ENCODE measurements at places on chromosomes 7 and 10.

DNA sequence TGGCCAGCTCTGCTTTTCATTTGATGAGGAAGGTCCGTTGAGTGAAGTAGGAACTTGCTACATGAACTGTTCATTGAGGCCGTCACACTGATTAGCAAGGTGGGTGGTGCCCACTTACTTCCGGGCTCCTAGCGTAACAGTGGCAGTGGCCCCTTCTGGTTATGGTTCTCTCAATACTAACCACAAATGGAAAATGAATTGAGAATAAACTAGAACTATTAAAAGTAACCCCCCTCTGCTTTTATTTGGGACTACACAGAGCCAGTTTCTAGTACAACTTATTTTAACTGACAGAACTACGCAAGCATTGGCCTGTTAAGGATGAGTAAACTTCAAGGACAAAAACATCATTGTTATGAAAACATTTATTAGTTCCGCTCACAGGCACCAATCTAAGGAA lies 519.1 kb downstream of the INHBA start:
- no peak for DNase-seq

DNA sequence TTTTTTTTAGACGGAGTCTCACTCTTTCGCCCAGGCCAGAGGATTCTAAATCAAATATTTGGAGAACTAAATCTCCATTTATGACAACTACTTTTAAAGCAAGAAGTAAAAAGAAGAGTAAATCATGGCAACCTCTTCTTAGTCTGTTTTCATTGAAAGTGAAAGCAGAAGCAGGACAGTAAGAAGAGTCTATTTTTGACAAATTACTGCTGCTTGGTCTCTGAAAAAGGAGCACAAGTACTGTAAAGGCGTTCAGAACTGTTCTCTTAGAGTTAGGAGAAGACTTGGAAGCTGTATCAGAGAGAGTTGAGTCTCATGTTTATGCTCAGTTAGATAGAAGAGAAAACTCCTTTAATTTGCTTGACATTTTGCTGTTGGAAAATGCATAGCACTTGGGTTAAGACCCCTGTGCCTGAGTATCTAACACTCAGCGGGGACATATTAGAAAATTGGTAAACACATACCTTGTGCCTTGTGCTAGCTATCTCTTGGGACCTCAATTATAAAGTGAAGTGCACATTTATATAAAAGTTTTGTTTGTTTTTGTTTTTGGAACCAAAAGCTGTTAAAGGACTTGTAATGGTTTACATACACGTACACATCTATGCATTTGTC lies 433.0 kb downstream of the ANKRD7 start:
- no peak for DNase-seq

DNA sequence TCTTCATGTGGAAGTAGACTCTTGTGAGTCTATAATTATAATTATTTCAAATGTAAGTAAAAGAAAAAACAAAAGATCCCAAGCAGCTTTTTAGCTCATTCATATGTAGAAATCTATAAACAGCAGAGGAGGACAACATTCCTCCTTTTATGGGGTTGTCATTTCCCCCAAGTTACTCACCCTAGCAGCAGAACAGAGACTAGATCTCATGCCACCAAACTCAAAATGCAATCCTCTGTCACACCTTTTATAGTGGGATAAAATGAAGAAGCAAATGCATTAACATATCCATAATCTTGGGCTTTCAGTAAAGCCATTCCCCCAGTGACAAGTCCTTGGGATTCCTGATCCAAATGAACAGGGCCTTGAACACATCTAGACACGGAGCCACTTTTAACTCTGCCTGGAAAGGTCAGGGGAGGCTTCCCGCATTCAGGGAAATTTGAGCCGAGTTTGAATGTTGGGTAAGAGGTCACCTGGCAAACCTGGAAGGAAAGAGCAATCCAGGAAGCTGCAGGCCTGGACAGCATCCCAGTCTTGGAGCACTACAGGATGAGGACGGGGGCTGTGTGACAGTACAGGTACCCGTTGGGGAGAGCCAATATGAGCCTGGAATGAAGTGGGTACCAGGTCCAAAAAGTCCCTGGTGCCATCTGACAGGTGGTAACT lies 76.4 kb downstream of the DOCK4 start:
- no peak for DNase-seq

- no peak for DNase-seq
Measured at GRCh38 chr10:27535317-27535716, 31.2 kb downstream of the RAB18 start.

DNA sequence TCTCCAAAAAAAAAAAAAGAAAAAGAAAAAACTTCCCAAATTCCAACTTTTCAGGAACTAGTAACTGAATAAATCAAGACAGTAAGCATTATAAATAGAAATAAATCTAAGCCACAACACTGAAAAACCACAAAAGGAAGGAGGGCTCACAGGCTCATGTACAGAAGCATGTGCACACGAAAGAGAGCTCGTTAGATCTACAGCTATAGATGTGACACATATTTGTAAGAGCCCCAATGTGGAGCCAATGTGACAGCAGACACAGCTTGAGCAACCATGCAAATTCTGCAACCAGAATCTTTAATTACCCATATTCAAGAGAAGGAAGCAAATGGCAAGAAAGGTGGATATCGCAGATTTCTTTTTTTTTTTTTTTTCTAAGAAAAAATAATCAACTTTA lies 94.7 kb downstream of the SORBS1 start:
- DNase-seq = no peak

- no peak for DNase-seq
Measured at GRCh38 chr7:13992596-13992964, 3.1 kb upstream of the ETV1 start.

- no peak for DNase-seq
Measured at GRCh38 chr10:128281343-128281742, 155.1 kb upstream of the MKI67 start.

DNA sequence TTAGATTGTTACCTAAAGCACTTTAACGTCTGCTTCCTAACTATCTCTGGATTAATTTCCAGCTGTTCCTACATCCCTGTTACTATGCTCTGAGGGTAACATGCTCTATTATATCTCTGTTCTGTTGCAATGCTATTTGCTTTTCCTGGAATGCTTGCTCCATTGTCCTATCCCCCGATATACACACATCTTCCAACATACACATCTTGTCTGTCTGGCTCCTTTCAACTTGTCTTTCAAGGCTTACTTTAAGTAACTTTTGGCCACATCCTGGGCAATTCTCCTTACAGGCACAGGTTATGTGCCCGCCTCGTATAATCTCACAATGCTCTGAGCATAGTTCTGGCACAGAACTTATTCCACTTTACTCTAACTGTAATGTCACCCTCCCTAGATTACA lies 96.2 kb downstream of the CDK6 start:
- DNase-seq = no peak

- DNase-seq = no peak
Measured at GRCh38 chr7:30842542-30843451, 68.9 kb upstream of the AQP1 start.

DNA sequence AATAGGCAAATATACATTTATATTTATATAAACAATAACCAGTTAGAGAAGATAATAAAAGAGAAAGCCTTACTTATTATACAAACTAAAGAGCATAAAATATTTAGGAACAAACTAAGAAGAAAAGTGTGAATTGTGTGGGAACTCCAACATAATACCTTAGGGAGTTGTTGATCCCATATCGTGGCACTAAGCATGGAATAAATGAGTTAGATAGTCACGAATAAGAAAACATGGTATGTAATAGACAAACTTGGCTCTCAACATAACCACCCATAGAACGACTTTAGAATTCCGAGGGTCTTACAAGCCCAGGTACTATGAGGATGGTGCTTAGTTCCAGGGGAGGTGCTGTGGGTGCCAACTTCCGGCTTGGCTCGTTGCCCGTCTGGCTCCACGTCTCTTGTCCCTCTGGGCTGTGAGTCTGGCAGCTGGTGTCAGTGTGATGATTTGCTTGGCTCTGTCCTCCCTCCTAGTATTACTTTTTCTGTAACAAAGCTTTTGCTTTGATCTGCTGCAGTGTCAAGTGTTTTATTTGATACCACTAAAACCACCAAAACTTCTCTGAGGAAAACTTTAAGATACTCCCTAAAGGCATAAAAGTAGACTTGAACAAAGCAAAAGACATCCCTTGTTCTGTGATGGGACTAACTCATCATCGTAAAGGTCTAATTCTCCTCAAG lies 9.5 kb upstream of the RBM20 start:
- DNase-seq = no peak

- DNase-seq = no peak
Measured at GRCh38 chr10:123855008-123855684, 36.5 kb downstream of the CPXM2 start.
